ENCODE measurements at places on chromosomes 11 and 22.

- DNase-seq = no peak
Measured at GRCh38 chr11:77151804-77152509, 23.9 kb downstream of the MYO7A start.

DNA sequence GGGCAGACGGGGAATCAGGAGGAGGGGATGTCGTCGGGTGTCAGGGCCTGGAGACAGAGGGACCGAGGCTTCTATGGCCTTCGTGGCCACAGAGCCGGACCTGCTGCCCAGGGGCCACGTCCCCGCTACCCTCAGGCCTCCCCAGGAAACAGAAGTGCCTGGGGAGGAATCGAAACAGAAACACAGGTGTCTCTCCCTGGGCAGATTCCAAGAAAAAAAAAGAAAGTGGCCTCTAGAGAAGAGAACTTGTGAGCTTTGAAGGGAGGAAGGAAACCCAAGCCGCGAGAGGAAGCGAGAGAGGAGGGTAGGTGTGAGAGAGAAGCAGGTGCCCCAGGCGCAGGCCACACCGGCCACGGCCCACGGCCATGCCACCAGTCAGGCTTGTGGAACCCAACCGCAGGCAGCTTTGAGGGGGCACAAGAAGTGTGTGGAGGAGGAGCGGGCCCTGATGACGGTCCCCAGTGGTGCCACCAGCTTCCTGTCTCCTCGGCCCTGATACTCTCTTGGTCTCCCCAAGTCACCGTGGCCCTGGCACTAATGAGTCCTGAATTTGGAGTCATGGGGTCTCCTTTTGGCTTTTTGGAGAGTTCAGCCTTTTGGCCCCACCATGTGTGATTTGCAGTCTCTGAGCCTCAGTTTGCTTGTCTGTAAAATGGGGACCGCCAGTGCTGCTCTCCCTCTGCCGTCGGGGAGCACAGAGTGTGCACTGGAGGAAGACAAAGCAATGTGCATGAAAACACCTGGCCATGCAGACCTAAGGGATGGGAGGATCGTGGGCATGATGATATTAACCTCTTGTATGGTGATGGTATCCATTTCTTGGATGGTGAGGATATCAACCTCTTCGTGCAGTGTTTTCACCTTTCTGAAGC lies 25.2 kb downstream of the LIF start:
- no peak for DNase-seq

DNA sequence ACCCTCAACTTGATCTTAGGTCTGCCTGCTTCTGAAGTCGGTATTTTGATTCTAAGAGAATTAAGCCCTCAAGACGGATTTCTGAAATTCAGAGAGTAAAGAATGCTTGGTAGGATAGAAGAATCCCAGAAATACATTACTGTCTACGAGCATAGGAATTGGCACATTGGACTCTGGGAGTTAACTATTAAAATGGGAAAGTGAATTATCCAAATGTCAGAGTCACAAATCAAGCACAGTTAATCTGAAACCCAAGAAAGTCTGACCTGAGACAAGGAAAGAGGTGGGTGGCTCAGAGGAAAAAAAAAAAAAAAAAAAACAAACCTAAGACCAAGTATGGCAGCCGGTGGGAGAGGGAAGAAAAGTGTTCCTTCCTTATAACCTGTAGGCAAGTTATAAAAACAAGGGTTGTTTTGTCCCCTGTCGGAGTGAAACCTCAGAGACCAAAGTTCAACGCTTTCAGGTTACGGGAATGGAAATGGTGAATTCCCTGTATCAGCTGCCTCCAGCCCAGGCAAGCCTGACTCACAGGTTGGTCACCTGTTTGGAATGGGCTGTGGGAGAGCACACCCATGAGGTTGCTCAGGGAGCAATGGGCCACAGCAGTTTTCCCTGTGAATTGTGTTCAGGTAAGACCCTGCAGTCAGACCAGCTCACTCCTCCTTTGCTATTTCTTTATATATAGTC lies 139.0 kb downstream of the ETS1 start:
- no peak for DNase-seq

- no peak for DNase-seq
Measured at GRCh38 chr11:103696123-103696522, 340.3 kb upstream of the DDI1 start.

GRCh38 chr22:44340271-44341239 lies 27.8 kb upstream of the SHISAL1 start:
- no peak for DNase-seq

- DNase-seq = no peak
Measured at GRCh38 chr11:61052182-61052972, 49.9 kb upstream of the CD5 start.

GRCh38 chr22:29604076-29604360 lies 585 bp downstream of the NF2 start:
- DNase-seq = no peak

DNA sequence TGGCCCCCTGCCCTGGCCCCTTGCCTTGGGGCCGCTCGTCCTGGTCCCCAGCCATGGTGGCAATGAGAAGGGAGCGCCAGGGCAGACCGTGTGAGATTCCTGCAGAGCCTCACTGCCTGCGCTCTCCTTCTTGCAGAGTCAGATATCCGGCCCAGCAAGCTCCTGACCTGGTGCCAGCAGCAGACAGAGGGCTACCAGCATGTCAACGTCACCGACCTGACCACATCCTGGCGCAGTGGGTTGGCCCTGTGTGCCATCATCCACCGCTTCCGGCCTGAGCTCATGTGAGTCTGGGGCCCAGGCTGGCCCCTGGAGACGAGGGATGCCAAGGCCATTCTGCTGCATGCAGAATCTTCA lies 114.1 kb downstream of the MICAL2 start:
- peak; percentile 76 for DNase-seq

GRCh38 chr11:62601122-62601371 lies 618 bp downstream of the MTA2 start:
- DNase-seq = no peak

DNA sequence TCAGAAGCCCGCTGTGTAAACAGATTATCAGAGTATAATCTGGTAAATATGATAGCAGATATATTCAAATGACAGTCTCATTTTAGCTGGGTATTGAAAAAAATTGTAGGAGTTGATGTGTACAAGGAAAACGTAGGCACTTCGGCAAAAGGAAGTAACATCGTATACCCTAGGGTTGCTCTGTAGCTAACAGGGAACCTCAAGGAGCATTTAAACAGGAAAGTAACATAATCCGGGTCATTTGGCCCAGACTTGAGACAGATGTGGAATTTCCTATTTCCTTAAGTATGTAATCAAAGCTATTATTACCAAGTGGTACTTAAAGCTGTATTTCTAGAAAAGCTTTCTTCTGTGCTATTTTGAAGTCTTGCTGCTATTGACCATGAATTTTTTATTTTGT lies 215.6 kb downstream of the DDX10 start:
- DNase-seq = no peak

- no peak for DNase-seq
Measured at GRCh38 chr11:5042091-5042490, 4.2 kb upstream of the OR52J3 start.

- no peak for DNase-seq
Measured at GRCh38 chr22:30668386-30668710, 673 bp upstream of the DUSP18 start.

GRCh38 chr22:46866591-46866990 lies 104.1 kb downstream of the TBC1D22A start:
- DNase-seq = peak; percentile 80

DNA sequence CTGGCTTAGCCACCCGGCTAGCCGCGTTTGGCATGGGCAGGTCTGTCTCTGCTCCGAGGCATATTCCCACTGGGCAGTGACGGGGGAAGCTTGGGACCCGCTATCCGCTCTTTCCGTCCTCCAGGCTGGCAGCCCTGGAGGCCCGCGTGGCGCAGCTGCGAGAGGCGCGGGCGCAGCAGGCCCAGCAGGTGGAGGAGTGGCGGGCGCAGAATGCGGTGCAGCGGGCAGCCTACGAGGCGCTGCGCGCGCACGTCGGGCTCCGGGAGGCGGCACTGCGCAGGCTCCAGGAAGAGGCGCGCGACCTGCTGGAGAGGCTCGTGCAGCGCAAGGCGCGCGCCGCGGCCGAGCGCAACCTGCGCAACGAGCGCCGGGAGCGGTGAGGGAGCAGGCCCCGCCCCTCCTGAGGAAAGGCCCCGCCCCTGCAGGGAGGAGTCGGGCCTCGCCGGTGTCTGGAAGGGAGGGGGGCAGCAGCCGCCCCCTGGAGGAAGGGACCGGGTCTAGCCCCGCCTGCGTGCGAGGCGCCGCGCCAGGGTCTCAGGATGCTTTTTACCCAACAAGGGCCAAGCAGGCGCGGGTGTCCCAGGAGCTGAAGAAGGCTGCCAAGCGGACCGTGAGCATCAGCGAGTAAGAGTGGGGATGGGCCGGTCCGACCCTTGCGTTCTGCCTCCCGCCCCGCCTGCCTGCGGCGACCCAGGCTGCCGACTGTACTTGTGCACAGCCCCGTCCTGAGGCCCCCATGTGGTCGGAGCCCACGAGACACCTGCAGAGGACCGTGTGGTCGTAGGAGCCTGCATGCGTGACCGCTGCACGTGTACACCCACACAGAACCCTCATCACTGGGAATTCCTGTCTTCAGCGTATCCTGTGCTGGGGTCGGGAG lies 7.9 kb downstream of the ATG16L2 start:
- peak; percentile 47 for DNase-seq

DNA sequence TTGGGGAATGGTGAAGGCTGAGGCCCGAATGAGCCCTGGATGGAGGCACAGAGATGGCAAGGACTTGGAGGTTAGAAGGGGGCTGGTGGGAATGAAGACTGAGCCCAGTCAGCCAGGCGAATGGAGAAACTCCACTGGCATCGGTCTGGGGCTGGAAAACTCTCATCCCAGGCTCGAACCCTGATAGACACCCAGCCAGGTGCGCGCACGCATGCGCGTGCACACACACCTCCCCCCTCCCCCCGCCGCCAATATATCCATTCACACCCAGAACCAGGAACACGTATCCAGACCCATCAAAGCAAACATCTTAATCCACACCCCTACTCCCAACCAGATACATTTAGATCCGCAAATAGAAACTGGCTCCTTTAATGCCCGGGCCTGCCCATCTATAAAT lies 139.3 kb downstream of the CEP164 start:
- no peak for DNase-seq

GRCh38 chr11:57269571-57270021 lies 32.5 kb upstream of the APLNR start:
- DNase-seq = no peak

DNA sequence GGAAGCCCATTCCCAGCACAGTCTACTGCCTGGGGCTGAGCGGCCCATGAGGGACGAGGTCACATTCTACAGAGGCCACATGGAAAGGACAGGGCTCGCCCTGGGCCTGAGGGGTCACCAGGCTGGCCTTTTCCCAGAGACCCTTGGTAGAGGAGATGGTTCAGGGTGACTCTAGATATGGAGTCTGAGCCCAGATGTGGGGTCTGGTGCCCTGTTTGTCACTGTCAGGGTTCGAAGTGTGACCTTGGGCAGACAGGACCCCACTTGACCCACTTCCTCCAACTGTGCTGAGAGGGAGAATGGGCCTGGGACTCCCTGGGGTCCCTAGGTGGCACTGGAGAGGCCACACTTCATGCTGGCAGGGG lies 81.0 kb downstream of the MYEOV start:
- no peak for DNase-seq

DNA sequence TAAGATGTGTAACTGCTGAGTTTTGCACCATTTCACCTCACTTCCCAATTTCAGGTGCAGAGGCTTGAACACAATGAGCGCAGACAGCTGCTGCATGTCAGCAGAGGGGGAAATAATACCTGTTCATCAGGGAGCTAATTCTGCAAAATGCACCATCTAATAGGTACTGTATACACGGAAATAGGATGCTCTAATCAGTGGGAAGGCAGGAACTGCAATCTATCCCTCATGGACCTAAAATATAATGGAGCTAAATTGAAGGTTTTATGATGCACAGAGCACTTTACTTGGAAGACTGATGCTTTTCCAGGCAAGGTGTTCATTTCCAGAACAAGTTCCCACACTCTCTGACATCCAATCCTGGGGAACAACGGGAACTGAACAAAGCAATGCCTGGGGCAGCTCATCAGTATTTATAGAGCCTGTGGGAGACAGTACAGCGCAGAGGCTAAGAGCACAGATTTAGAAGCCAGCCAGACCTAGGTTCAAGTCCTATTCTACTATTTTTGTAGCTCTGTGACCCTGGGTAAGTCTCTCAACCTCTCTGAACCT lies 78.5 kb downstream of the TENM4 start:
- DNase-seq = no peak

- no peak for DNase-seq
Measured at GRCh38 chr11:10331548-10332289, 26.8 kb downstream of the ADM start.

- DNase-seq = no peak
Measured at GRCh38 chr11:624705-625635, at the start of gene CDHR5. Gene CDHR5 (minus strand): TSS chr11:624955. CDS start chr11:624902, 53 bp downstream.

- no peak for DNase-seq
Measured at GRCh38 chr11:66011785-66012303, at the start of gene CST6. Gene CST6 (plus strand): TSS chr11:66012008. CDS start chr11:66012045, 37 bp downstream.

DNA sequence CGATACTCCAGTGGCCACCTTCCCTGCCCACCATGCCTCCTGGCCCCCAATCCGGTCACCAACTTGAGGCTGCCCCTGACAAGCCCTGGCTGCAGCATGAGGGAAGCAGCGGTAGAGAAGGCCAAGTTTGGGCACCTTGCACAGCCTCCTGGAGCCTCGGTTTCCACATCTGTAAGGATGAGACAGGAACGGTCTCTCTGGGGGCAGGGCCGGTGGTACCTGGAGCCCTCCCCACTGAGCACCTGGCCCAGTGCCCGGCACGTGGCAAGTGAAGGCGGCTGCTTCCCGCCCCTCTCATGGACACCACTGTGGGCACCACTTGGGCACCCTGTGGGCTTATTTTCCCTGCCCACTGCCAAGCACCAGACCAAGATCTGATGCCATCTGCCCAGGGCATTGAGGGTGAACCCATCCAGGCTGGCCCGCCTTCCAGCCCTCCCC lies 77.8 kb downstream of the CDKN1C start:
- DNase-seq = no peak

DNA sequence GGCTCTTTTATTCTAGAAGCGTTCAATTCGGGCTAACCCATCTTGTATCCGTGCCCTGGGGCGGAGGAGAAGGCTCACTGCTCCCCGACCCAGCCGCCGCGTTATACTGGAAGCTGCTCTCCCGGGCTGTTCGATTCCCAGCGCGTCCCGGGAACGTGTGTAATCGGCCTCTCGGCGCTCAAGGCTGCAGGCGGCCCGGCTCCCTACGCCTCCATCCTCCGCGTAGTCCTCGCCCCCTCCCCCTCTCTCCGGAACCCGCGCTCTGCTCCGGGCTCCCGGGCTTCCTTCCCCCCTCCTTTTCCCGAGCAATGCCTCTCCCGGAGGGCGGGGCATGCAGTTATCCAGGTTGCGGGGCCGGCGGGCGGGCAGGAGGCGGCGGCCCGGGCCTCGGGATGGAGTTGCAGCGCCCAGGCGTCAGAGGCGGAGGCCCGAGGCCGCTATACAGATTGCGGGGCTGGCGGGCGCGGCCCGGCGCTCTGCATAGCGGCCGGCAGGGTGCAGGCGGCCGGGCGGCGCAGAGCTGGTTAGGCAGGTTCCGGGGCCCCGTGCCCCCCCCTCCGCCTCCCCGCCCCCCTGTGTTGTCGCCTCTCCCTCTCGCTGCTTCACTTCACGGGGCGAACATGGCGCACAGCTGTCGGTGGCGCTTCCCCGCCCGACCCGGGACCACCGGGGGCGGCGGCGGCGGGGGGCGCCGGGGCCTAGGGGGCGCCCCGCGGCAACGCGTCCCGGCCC lies at the start of gene KMT2A:
Gene KMT2A, plus strand, starts transcription at position 600 of the 732 bp plus-strand sequence. Its CDS starts 21 bp downstream, at position 621.
- peak; percentile 91 for DNase-seq
